ENCODE measurements at places on chromosomes 5 and 9. TPM values are rescaled to one million over a fixed set of nuclear protein-coding genes. Genes with fewer than 3 reads are reported as not detected.

The CETN3 gene
- 1.1 TPM for total RNA-seq

The EDIL3 gene
- total RNA-seq: 18.2 TPM

DNA sequence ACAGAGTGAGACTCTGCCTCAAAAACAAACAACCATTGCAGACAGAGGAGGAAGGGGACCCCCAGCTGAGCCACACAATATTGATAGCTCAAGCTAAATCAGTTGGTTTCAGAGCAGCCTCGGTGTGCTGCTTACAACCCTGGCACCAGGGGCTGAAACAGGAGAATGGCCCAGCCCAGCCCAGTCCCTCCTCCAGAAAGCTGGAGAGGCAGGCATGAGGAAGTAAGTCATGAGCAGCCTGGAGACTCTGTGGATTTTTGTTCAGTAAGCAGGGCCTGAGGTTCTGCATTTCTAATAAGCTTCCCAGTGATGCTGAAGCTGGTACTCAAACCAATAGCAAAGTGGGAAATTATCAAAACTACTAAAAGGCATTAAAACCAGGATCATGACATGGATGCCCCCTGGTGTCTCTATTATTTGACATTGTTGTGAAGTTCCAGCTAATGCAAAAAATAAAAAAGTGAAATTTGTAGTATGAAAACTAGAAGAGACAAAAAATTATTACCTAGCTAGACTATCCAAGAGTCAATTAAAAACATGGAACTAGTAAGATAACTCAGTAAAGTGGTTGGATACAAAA is 14.2 kb downstream of the PRRT1B start:
- H3K4me3 ChIP-seq: no peak overlapping the region
- no peak overlapping the region for H3K27ac ChIP-seq
- H3K4me1 ChIP-seq: no peaks in the 10 kb centered on the region
- no peaks in the 10 kb centered on the region for H3K36me3 ChIP-seq

The ACOT12 gene
- total RNA-seq: not detected

GRCh38 chr5:173020643-173021042 is 35.5 kb upstream of the CREBRF start:
- peaks cover 17% of the 10 kb centered on the region for H3K4me1 ChIP-seq
- H3K4me3 ChIP-seq: no peak overlapping the region
- H3K27me3 ChIP-seq: no peaks in the 10 kb centered on the region
- peaks cover 27% of the 10 kb centered on the region for H3K36me3 ChIP-seq

The SPINK13 gene
- not detected for total RNA-seq

The BTNL3 gene
- 97.7 TPM for total RNA-seq

The TIMD4 gene
- not detected for total RNA-seq

- no peak overlapping the region for H3K27ac ChIP-seq
- no peak for DNase-seq
- no peaks in the 10 kb centered on the region for H3K27me3 ChIP-seq
- no peak overlapping the region for H3K4me3 ChIP-seq
- H3K4me1 ChIP-seq: no peaks in the 10 kb centered on the region
Measured at GRCh38 chr9:28648723-28649122, 1075.4 kb upstream of the C9orf72 start.

DNA sequence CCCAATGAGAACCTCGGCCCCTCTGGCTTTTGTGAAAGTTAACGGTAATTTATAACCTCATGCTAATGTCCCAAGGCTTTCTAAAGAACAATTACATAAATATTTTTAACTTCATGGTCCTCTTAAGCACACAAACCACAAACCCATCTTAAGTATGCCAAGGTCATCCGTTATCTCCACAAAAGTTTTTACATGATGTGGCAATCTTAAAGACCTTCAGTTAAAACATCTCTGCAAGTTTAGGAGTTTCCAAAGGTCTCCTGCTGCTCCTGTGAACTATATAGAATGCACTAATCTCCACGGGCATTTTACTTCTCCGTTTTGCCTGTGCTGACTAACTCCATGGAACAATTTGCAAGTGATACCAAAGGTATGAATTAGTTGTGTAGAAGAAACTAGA is 228.2 kb downstream of the TLE1 start:
- H3K27me3 ChIP-seq: no peaks in the 10 kb centered on the region
- H3K36me3 ChIP-seq: no peaks in the 10 kb centered on the region
- H3K4me3 ChIP-seq: no peak overlapping the region

- no peak overlapping the region for H3K27ac ChIP-seq
- H3K27me3 ChIP-seq: no peaks in the 10 kb centered on the region
Measured at GRCh38 chr5:126651013-126651577, 50.3 kb downstream of the PHAX start.

GRCh38 chr5:158392753-158393152 is 533.8 kb upstream of the CLINT1 start:
- no peaks in the 10 kb centered on the region for H3K4me1 ChIP-seq
- H3K27me3 ChIP-seq: no peaks in the 10 kb centered on the region
- no peak overlapping the region for H3K4me3 ChIP-seq
- H3K36me3 ChIP-seq: no peaks in the 10 kb centered on the region
- DNase-seq: no peak

DNA sequence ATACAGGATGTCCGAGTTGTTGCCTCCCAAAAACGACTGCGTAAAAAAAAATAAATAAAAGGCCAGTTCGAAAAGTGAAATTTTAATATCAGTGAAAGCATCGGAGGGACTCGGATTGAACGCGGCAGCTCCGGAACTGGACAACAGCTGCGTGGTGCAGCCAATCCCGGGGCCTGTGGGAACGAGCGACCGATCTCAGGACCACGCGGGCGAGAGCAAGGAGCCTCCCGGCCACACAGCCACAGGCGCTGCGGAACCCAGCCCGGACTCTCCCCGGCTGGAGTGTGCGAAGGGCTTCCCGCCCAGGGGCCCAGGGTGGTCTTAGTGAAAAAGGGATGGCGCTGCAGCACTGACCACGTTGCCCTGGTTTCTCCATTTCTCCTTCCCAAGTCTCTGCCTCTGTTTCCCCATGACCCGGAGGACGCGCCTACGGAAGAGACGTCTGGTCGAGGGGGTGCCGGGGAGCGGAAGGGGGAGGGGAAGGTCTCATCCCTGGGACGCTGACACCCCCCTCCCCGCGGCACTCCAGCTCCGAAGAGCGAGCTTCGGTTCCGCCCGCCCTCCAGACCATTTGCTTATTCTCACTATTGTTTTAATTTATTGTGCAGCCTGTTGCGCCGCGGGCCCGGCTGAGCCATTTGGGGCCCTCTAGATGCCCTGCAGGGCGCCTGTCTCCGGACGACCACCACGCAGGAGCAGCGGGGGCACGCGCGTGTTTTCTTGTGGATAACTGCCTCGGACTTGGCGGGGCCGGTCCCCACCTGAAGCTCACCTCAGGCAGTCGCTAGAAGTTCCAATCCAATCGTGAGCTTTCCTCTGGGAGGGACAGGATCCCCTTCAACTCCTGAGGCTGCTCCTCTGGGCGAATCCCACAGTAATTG is 303.0 kb downstream of the PARP8 start:
- no peaks in the 10 kb centered on the region for H3K36me3 ChIP-seq
- H3K4me3 ChIP-seq: peak overlapping the region; percentile 49
- no peak overlapping the region for H3K27ac ChIP-seq
- H3K4me1 ChIP-seq: peaks cover 6% of the 10 kb centered on the region
- H3K27me3 ChIP-seq: no peaks in the 10 kb centered on the region

The IL13 gene
- total RNA-seq: not detected

- no peak overlapping the region for H3K4me3 ChIP-seq
- H3K27me3 ChIP-seq: no peaks in the 10 kb centered on the region
- DNase-seq: no peak
Measured at GRCh38 chr9:74543145-74543544, 46.0 kb downstream of the RORB start.

The BTNL8 gene
- 127 TPM for total RNA-seq

DNA sequence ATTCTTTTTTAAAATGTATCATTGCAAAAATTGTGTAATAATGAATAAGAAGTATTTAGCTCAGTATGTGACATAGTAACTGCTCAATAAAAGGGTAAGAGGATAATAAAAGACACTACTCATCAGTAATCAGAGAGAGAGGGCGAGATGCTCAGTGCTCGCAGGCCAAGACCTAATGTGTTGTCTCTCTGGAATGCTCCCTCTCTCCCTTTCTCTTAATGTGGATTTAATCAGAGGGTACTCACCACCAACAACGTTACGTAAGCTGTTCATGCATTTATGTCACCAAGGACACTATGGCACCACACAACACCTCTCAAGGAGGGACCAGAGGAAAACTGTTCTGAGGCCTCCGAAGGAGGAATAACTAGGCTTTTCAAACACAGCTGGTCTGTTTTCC is 42.5 kb downstream of the WHRN start:
- no peak overlapping the region for H3K27ac ChIP-seq
- no peak for DNase-seq
- H3K4me3 ChIP-seq: no peak overlapping the region
- H3K27me3 ChIP-seq: no peaks in the 10 kb centered on the region
- H3K36me3 ChIP-seq: no peaks in the 10 kb centered on the region
- H3K4me1 ChIP-seq: no peaks in the 10 kb centered on the region

The TPPP gene
- 60.5 TPM for total RNA-seq

The RLN1 gene
- total RNA-seq: not detected

The NEK6 gene
- total RNA-seq: 46.0 TPM

The INSYN2B gene
- not detected for total RNA-seq

DNA sequence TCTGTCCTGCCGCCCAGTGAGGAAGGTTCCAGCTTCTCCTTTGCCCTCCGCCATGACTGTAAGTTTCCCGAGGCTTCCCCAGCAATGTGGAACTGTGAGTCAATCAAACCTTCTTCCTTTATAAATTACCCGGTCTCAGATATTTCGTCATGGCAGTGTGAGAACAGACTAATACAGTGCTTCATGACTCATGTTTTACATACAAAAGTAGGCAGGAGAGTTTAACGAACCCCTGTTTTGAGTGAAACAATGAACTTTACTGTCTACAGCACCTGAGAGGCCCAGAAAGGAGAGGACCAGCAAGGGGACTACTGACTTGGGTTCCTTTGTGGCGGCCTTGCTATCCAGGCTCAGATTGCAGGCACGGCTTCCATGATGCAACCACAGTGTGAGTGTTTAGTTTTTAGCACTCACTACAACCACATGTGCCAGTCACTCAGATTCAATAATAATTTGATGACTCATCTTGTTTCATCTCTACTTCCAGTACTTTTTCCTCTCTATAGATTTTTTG is 139.1 kb upstream of the CLINT1 start:
- H3K27me3 ChIP-seq: no peaks in the 10 kb centered on the region
- no peak overlapping the region for H3K27ac ChIP-seq
- no peak for DNase-seq

DNA sequence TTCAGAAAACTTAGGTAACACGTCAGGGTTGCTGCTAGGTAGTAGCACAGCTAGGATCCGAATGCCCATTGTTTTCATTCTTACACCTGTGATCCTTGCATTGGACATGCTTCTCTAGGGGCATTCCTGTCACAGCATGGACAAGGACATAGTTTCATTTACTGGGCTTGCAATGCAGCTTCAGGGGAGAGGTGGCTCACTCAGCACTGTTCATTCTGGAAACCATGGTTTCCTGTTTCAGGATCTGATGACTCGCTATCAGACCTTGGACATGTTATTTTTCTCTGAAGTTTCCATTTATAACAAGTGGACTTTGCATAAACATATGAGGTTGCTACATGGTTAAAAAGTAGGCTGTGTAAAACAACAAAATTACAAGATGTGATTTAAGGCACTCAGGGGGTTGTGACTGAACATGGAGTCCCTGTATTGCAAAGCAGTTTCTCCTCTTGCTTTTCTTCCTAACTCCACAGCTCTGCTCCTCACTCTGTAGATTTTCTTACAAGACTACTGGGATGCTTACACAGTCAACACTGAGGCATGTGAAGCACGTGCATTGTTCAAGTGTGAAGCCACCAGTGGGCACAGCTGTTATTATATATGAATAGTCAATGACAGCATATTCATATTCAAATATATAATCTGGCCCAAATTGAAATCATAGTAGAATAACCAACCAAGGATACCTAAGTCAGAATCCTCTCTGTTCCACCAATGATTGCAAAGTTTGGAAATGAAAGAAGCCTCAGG is 66.1 kb upstream of the STK32A start:
- no peak for DNase-seq
- no peak overlapping the region for H3K27ac ChIP-seq
- peaks cover 11% of the 10 kb centered on the region for H3K4me1 ChIP-seq
- no peak overlapping the region for H3K4me3 ChIP-seq
- no peaks in the 10 kb centered on the region for H3K36me3 ChIP-seq

- no peak overlapping the region for H3K4me3 ChIP-seq
- no peaks in the 10 kb centered on the region for H3K27me3 ChIP-seq
- H3K4me1 ChIP-seq: no peaks in the 10 kb centered on the region
- no peak for DNase-seq
- no peaks in the 10 kb centered on the region for H3K36me3 ChIP-seq
Measured at GRCh38 chr9:125894566-125894965, 147.4 kb downstream of the PBX3 start.

- no peak overlapping the region for H3K4me3 ChIP-seq
- no peak overlapping the region for H3K27ac ChIP-seq
- H3K36me3 ChIP-seq: no peaks in the 10 kb centered on the region
- no peaks in the 10 kb centered on the region for H3K4me1 ChIP-seq
- no peaks in the 10 kb centered on the region for H3K27me3 ChIP-seq
Measured at GRCh38 chr9:2966565-2967300, 122.8 kb upstream of the PUM3 start.

The PCDHGB5 gene
- 3.6 TPM for total RNA-seq

The ABL1 gene
- total RNA-seq: 85.8 TPM

The ABLIM3 gene
- 1.6 TPM for total RNA-seq

GRCh38 chr9:116152390-116152789 is 1.2 kb upstream of the PAPPA start:
- H3K27me3 ChIP-seq: no peaks in the 10 kb centered on the region
- no peak overlapping the region for H3K4me3 ChIP-seq
- no peaks in the 10 kb centered on the region for H3K36me3 ChIP-seq
- H3K27ac ChIP-seq: no peak overlapping the region
- no peak for DNase-seq

GRCh38 chr5:15936505-15937245 is 242.9 kb downstream of the MARCHF11 start:
- no peaks in the 10 kb centered on the region for H3K36me3 ChIP-seq
- H3K4me3 ChIP-seq: no peak overlapping the region
- DNase-seq: no peak
- H3K27me3 ChIP-seq: no peaks in the 10 kb centered on the region

- no peak overlapping the region for H3K27ac ChIP-seq
- H3K4me1 ChIP-seq: no peaks in the 10 kb centered on the region
- no peak overlapping the region for H3K4me3 ChIP-seq
Measured at GRCh38 chr5:35218981-35219380, 11.3 kb downstream of the PRLR start.

The PCDH12 gene
- total RNA-seq: 0.53 TPM
